ENCODE measurements at places on chromosomes 1 and 21.

DNA sequence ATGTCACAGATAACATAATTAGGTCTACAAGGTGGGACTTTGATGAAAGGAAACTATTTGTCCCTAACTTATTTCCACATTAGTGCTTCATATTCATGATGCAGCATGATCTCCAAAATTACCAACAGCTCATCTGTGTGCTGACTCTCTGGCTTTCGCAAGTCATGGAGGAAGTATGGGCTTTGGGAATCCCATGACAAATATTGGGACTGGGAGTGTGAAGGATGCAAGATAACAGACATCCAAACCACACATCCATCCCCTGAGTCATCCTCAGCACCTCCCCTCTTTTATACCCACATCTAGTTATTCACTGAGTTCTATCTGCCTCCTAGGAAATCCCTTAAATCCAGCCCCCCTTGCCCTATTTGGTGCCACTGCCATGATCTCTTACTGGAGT, 102.8 kb upstream of the COL24A1 start:
- peak; percentile 75 for DNase-seq

DNA sequence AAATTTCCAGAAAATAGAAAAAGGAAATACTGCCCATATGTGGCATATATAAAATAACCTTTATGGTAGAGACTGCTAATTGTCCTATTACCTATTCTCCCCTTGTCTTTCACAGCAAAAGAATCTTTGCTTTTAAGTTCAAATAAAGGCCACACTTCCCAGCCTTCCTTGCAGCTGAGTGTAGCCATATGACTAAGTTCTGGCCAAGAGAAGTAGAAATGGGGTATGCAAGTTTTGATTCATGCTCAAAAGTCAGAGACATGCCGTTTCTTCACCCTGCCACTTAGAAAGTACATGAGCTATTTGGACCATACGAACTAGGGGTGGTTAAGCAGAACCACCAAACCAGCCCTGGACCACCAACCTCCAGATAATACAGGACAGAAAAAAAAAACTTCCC, 18.3 kb upstream of the S100A2 start:
- no peak for DNase-seq

DNA sequence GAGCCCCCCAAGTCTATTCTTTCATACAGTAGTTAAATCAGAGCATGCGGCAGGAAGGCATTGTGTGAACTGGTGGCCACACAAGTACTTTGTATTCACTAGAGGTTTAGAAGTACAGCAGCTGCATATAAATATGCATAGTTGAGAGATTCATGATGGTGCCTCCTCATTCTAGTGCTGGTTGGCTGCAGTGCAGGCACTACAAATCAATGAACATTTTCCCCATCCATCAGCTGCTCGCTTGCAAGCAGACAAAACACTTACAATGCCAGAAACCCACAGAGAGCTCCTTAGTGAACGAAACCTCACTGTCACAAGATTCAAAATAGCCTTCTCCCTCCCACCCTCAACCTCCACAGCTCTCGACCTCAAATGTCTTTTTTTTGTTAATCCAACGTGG, 726.2 kb downstream of the USP25 start:
- DNase-seq, result no peak

DNA sequence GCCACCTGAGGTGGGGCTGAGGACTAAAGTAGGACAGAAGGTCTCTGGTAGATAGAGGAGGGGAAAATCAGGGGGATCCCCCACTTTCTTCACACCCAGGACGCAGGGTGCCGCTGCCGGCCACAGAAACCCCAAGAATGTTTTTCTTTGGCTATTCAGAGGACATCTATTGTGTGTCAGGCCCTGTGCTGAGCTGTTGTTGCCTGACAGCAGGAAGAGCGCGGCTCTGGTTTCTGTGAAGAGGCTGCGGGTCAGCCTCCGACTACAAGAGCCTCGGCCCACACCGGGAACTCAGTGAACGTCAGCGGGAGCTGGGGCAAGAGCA, 407 bp upstream of the PIGV start:
- DNase-seq, result no peak

- peak; percentile 63 for DNase-seq
Observed at GRCh38 chr1:40042341-40042740, 1.8 kb downstream of the CAP1 start.

DNA sequence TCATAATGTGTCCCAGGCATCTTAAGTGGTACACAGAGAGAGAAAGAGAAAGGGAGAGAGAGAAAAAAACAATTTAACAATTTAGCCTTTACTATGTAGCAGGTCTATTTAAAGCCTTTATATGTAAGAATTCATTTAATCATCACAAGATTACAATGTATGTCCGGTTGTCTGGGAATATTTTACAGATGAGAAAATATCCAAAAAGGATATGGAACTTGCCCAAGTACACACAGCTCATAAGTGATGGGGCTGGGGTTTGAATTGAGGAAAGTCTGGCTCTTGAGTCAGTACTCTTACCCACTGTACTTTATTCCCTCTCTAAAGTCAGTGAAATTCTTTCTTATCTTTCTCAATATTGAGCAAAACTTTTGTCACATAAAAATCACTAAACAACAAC, 104.6 kb downstream of the LYPLAL1 start:
- DNase-seq, result no peak

GRCh38 chr1:234683861-234684632, 74.1 kb upstream of the IRF2BP2 start:
- peak; percentile 84 for DNase-seq

DNA sequence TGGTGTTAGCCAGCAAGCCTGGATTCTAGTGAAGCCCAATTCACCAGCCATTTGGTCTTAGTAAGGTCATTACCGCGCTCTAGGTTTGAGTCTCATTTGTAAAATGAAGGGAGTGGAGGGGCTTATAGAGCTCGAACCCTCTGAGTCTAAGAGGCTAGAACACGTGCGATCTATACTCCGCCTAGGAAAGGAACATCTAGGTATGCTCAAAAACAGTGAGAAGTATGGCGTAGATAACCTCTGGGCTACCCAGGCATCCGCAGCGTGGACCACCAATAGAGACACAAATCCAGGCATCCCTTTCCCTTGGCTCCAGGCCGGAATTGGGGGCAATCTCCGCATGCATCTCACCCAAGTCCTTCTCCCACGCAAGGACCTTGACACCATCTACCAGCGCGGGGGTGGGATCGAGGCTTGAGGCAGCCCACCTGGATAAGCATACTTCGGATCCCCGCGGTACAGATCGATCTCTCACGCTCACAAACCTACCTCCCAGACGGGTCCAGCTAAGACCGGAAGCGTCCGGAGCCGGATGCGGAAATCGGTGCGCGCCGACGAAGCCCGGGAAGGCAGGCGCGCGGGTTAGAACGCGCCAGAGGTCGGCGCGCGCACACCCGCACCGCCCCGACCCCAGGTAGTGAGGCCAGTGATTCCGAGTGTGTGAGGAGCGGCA, at the start of gene METTL25B:
Gene METTL25B (plus strand): TSS at position 544 of the 673 bp plus-strand sequence. CDS start 636 bp downstream, outside the sequence.
- no peak for DNase-seq

DNA sequence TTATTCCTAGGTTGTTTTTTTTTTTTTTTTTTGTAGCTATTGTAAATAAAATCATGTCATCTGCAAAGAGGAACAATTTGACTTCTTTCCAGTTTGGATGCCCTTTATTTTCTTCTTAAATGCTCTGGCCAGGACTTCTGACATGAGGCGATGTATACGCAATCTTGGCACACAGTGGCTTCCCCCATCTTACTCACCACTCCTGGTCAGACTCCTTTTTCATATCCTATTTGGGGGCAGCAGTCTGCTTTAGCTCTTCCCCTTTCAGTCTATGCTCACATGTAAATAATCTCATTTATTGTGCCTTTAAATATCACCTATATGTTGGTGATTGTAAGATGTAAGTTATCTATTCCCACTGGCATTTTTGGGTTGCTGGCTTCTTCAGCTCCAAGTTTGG, 56.1 kb downstream of the SLAMF6 start:
- DNase-seq, result no peak

DNA sequence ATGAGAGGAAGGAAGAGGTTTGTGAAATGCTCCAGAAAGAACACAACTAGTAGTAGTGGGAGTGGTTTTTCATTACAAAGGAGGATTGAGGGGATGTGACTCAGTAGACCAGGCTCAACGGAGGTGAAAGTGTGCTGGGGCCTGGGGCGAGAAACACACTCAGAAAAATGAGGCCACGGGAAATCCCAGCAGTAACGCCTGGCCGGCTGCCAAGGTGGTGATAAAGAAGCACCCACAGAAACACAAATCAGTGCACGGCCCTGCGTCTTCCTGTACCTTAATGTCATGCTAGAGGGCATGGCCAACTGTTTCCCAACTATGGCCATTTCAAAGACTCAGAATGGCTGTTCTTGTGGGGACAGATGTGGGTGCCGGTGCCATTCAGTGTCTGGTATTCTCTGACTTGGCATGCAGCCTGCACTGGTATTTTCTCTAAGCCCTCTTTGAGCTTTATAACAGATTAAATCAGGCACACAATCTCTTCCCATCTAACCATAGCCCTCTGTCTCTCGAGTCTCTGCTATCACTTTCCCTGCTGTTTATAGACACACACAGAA, 38.2 kb downstream of the URB2 start:
- DNase-seq, result peak; percentile 69

GRCh38 chr1:65164633-65165032, 16.6 kb downstream of the AK4 start:
- no peak for DNase-seq

- DNase-seq, result no peak
Observed at GRCh38 chr1:10877894-10878293, 81.4 kb upstream of the CASZ1 start.

DNA sequence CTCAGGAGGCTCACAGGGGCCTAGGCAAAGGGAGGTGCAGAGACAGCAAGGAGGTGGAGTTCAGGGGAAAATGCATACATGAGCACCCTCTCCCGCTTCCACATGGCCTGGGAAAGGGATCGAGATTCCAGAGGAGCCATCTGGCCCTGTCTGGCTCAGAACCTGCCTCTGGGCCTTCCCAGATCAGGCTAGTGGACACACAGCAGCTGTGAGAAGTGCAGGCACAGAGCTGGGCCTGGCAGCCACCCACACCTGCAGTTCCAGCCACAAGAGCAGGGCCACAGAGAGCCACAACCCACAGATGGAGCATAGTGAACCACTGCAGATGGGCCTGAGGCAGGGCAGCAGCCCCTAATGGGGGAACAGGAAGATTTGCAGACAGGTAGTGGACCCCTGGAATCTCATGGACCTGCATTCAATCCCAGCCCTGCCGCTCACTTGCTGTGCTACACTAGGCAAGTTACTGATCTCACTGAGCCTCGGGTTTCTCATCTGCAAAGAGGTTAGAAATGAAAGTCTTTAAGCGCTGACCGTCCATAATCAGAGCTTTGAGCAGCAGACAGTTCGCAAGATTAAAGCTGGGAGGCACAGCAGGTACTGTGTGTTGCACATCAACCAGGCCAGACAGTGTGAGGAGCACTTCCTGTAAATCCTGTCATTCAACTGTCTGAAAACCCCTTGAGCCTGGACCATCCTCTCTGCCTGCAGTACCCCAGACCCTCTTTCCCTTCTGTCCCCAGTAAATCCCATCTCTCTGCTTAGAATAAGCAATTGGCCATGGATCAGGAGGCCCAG, 58.0 kb downstream of the MATN1 start:
- no peak for DNase-seq

DNA sequence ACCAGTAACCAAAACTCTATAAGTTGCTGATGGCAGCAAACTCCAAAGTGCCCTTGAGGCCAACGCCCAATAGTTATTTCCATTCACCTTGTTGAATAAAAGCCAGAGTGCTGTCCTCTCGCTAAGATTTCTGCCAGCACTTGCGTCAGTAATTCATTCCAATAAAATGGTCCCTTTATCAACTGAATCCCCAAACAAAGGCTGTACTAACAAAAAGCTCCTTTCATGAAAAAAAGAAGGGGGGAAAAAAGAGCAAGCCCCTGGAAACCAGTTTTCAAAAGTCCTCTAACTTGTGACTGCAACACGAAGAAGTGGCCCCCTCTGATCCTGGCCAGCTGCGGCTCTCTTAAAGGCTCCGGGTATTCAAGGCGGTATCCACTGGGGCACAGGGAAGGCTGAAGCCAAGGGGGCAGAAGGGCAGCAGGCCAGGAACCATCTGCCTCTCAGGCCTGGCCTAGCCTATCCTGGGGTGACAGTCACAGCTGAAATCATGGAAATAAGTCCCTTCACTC, 55.8 kb upstream of the ZNF326 start:
- no peak for DNase-seq

DNA sequence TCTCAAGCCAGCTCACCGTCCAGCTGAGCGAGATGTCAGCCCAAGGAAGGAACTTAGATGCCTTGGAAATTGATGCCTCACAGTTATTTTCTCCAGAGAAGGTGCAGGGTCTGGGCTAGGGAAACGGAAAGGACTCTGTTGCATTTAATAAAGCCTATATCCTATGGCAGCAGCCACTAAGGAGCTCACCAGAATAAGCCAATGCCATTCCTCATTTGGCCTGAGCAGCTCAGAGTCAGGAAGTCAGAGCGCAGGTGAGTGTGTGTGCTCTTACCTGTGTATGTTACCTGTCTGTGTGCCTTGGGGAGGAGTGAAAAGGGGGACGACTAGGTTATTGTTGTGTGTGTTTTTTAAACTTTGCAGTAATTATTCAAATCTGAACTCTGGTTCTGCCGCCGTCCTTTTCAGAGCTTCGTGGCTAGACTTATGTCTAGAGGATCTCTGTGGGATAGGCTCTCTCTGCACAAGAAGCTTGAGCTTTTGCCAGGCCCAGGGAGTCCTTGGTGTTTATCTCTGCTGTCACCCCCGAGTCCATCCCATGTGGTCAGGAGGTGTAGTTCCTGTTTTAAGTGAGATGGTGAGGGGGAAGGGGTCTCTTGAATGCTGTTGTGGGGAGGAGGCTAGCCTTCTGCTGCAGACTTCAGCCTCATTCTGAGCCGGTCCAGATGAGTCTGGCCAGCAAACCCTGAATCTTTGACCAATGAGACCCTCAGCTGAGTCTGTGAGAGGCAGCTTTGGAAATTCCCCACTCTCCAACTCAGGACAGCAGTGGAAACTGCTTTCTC, 2.4 kb downstream of the TMCC2 start:
- no peak for DNase-seq

All from HT1080 (cell line).